ENCODE measurements at places on chromosomes 11 and 22.

DNA sequence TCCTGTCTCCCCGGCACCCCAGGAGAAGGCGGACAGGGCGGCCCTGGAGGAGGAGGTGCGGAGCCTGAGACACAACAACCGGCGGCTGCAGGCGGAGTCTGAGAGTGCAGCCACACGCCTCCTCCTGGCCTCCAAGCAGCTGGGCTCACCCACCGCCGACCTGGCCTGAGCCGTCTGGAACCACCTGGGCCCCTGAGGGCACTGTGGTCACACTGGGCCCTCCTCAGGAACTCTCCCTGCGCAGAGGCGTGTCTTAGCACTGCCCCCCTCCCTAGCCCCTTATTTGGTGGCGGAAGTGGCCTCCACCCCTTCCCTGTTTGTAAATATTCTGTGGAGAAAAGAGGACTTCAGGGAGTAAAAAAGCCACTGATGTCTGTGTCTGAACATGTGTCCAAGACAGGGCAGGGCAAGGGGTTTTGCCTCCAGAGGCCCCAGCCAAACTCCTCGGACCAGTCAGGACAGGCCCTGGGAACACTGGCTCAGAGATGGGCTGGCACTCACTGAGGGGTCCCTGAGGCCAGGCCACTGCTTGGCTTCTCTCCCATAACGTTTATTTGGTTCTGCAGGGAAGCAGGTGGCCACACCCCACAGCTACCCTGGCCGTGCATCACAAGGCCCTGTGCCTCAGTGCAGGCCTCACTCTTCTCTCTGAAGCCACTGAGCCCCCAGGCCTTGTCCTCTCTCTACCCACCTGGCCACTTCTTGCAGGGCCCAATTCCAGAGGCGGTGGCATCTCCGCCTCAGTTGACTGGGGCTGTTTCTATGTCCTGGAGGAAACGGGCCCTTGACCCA lies 12.0 kb downstream of the RELA start:
- no peak for DNase-seq

DNA sequence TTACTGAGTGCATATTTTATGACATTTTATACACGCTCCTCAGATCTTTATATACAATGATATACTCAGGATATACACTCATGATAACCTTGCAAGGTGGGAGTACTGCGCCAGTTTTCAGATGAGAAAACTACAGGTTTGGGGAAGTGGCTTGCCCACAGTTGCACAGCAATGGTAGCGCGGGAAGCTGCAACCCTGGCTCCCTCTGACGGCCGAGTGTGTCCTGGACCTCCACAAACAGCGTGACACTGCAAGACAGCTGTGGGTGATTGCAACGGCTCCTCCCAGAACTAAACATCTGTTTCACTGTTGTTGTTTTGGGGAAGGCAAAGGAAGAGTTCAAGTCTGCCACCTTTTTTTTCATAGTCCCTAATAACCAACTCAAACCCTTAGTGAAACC lies 47.0 kb downstream of the PACSIN2 start:
- DNase-seq = no peak

GRCh38 chr11:100777103-100777502 lies 90.0 kb downstream of the ARHGAP42 start:
- no peak for DNase-seq

GRCh38 chr22:27241430-27242321 lies 559.9 kb downstream of the MN1 start:
- peak; percentile 57 for DNase-seq

Measured in caudate nucleus (tissue), 63 donors.